ENCODE measurements at places on chromosomes 11 and 22. TPM values are rescaled to one million over a fixed set of nuclear protein-coding genes. Genes with fewer than 3 reads are reported as not detected.
A peak's percentile ranks its signal among the peaks of the same experiment; 100 is the strongest.

DNA sequence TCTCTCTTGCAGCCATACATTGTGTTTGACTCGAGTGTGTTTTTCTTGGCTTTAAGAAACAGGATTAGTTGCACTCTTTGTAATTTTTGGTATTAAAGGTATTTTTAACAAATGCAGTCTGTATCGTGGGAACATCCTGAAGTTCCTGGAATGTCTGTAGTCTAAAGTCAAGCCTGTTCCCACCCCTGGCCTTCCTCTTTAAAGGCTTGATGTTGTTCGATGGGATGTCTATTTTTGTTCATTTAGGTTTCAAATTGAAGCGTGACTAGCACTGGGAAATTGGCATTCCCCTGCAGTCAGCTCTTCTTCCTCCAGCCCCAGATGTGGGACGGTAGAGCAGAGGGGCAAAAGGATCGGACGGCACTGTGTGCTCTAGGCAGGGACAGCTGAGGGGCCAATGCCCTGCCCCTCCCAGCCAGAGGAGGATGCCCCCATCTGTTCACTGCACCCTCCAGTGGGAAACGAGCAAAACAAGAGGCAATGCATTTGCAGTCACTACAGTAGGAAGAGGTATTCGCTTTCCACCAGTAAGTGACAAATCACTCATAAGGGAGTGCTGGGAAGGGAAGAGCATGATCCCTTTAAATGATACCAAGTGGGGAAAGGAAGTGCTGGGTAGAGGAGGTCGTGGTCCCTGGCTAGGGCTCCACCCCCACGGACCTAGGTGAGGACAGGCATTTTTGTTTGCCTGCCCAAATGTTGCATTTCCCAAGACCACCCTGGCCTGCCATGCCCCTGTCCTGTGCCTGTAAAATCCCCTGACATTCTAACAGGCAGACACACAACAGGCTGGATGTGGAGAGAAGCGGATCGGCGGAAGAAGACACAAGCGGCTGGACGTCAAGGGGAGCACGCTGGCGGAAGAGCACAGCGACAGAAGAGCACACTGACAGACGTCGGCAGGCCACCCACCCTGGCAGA is 47.4 kb upstream of the SEPTIN5 start:
- DNase-seq: no peak

SLC17A6 gene
- total RNA-seq: not detected

GRCh38 chr22:47345025-47345424 is 582.6 kb downstream of the TBC1D22A start:
- DNase-seq: no peak

GRCh38 chr11:107824668-107825369 is 33.8 kb downstream of the SLC35F2 start:
- DNase-seq: no peak

- no peak for DNase-seq
Measured at GRCh38 chr11:114466742-114467141, 27.5 kb downstream of the REXO2 start.

GRCh38 chr22:40603088-40603605 is 33.4 kb downstream of the MRTFA start:
- DNase-seq: peak; percentile 21

- no peak for DNase-seq
Measured at GRCh38 chr22:20026204-20026908, 5.4 kb downstream of the TANGO2 start.

DNA sequence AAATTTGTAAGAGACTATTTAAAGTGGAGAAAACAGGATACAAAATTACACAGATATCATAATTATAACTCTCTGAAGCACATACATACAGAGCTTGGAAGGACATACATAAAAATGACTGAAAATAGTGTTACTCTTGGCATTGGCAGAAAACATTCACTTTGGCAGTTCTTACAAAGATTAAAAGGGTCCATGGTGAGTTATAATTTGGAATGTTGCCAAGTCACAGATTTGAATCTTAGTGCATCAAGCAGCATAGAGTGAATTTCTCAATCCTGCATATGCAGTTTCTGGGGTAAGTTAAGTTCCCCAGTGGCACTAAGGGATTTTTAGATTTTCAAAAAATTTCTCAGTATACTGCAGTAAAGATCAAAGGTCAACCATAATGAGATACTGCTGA is 115.9 kb downstream of the CCDC81 start:
- DNase-seq: no peak

DNA sequence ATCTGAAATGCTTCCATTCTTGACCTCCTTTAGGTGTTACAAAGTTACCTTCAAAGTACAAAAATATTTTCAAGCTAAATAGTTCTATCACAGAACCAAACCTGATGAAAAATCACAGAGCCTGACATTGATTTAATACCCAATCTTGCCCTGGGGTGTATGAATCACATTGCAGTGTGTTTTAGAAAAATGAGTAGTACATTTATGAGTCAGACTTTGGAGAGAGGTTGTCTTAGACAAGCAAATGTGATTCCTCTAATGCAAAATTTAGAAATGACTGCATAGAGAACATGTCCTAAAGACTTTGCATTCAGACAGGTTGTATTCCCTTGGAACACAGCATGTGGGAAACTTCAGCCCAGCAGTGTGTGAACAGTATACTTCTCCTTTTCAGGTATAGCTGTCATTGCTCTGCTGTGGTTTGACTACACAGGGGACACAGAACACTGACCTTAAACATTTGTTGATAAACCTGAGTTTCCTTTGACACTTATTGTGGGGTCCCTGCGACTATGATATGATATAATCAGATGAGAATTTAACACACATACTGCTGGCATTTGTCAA is 972.1 kb downstream of the JRKL start:
- DNase-seq: peak; percentile 41

MS4A15 gene
- not detected for total RNA-seq

TSSK2 gene
- total RNA-seq: not detected

GRCh38 chr11:65718531-65718930 is 2.1 kb downstream of the RNASEH2C start:
- no peak for DNase-seq

DNA sequence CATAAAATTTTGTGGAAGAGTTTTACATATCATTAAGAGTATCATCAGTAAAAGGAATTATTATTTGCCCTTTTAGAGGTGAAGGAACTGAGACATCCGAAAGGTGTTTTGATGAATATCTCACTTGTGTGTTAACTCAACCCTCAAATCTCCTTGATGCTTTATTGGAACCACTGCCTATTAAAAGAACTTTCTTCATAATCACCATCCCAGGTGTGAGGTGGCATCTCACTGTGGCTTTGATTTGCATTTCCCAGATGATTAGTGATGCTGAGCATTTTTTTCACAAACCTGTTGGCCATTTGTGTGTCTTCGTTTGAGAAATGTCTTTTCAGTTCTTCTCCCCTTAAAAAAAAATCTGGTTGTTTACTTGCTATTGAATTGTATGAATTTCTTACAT is 134.0 kb upstream of the SYN3 start:
- no peak for DNase-seq

DNA sequence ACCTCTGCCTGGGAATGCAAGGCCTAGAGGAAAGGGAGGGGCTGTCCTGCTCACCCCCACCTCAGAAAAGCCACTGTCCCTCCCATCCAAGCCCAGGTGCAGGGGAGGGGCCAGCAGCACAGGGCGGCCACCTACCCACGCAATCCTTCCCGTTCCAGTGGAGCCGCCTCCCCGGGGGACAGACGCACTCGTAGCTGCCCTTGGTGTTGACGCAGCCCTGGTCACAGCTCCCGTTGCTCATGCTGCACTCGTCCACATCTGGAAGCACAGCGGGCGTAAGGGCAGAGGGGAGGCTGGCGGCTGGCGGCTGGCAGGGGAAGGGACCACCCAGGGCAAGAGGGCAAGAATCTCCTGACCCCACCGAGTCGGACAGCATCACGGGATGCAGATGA is 40.3 kb upstream of the TTLL12 start:
- no peak for DNase-seq

DNA sequence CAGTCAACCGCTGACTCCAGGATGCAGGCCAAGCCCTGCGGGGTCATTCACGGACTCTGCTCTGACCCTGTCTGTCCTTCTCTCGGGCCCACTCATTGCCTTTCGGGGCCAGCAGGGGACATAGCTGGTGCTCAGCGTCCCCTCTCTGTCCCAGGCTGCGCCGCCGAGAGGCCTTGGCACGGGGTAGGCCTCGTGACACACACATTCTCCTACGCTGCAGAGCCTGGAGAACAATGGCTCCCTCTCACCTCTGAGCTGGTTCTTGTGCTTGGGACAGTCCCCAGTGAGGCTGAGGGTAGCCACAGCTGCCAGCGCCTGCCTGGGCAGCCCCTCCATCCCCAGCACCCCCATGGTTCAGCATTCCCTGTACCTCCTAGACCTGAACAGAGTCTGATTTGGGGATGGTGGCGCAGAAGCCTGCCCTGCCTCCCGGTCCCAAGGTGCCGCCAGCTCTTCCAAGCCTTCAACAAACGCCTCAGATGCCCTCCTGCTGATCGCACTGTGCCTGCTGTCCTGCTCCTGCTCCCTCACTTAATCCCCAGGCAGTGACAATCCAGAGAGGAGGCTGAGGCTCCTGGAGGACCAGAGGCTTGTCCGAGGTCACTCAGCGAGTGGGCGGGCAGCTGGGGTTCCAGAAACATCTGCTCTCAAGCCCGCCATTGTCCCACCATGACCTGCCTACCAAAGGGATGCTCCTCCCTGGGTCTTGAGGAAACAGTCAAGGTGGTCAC is 30.4 kb downstream of the DUSP8 start:
- no peak for DNase-seq

- no peak for DNase-seq
Measured at GRCh38 chr22:34808618-34809017, 257.3 kb upstream of the ISX start.

CNIH2 gene
- total RNA-seq: 0.21 TPM

DNA sequence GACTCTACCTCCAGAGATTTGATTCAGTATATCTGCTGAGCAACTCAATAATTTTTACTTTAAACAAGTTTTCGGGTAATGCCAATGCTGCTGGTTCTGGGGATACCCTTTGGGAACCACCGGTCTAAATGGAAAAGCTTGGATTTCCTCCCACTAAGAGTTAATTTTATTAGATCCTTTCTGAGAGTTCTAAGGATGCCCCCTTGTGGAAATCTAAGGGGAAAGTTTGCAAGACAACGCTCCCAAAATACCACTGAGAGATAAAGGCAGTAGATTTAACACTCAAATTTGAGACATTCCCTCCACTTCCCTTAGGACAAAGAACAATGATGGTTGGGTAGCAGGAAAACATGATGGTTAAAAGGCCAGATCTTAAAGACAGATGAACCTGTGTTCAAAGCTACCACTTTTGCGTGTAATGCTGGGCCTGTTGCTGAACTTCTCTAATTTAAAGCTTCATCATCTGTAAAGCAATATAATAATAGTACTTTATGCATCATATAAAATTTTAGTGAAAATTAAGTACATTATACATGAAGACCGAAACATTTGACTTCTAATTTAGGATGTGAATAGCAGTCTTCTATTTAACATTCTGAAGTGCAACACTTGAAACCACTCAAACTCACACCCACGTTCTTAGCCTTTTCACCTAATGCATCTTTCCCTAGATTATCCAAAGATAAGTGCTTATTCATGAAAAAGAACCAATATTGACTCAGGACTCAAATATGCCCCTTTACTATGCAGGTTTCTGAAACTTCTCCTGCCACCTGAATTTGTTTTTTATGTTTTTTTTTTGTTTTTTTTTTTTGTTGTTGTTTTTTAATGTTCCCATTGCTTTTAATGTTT is 110.1 kb upstream of the LUZP2 start:
- DNase-seq: no peak

DNA sequence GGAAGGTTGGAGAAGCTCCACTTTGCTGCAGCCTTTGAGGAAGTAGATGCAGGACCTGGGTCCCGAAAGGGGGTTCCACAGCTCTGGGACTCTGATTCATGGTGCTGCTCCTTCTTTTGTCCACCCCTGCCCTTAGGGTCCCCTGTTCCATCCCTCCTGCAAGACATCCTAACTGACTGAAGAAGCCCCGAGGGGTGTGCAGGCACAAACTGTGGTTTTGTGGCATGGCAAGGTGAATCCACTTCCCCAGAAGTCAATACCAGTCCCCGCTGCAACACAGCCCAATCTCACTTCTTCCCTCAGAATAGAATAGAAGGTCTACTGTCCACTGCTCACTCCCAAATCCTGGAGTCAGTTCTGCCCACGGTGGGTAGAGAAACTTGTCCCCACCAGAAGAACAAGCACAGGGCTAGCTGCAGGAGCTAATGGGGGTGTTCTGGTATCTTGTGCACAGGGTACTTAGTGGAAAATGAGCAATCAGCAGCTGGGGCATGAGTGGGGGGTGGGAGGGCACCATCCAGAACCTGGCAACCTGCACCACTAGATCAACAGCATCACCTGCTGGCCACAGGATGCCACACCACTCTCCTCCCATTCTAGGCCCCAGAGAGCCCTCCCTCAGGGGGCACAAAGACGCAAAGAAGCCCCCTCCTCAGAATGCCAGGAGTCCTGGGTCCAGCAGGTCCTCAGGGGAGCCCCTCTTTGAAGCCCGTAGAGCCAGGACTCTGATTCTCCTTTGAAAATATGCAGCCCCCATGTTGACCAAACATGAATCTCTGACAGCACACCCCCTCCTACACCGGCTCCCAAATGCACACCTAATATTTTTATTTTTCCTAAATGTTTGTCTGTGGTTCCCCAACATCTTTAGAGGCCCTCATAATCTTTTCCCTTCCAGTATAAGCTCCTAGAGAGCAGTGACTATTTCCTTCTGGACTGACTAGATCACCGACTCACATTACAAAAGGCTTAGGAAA is 14.1 kb downstream of the SPATA19 start:
- DNase-seq: no peak

DNA sequence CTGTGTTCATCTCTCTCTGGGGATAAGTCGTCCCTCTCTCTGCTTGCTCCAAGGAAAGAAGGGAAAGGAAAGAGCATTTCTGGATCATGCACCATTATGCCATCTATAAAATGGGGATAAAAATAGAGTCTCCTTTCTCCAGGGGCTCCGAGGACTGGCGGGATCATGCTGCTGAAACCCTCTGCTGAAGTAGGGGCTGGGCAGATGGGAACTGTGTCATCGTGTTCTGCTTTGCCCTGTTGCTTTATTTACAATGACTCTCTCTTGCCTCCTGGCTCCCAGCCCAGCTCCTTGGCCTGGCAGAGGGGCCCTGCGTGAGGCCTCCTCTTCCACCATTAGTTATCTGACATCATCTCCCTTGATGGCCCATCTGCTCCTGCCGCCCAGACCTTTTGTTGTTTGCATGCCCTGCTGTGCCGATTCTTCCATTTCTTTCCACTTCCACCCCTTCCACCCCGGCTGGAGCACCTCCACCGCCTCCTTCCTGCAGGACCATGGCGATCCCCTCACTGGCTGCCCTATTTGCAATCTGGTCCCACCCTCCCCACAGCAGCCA is 200.9 kb downstream of the MYO18B start:
- DNase-seq: no peak

GLYATL1 gene
- 0.84 TPM for total RNA-seq

- no peak for DNase-seq
Measured at GRCh38 chr11:121964591-121964990, 151.4 kb downstream of the BLID start.

GRCh38 chr11:59078435-59078834 is 7.7 kb upstream of the GLYATL1B start:
- DNase-seq: no peak

- DNase-seq: no peak
Measured at GRCh38 chr11:87323899-87324298, 286.2 kb downstream of the TMEM135 start.

DNA sequence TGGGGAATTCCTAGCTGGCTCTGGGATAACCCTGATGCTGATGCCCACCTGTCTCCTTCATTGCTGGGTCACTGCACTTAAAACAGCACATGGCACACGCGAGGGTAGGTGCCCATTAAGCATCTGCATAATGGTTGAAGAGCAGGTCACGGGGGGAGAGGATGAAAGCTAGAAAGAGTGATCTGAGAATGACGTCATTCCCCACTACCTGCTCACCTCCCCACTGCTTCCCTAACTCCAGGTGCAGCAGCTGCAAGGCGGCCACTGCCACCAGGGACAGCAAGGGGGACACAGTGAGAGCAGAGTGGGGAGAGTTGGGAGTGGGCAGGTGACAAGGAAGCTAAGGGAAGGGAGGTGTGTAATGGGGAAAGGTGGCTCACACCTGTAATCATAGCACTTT is 27.0 kb downstream of the ADA2 start:
- DNase-seq: no peak

All from kidney epithelial cell (primary cell).